ENCODE measurements at places on chromosomes 7 and 10.
A peak's percentile ranks its signal among the peaks of the same experiment; 100 is the strongest.

GRCh38 chr10:83543691-83544462, 595.4 kb upstream of the GHITM start:
- peak; percentile 35 for DNase-seq

DNA sequence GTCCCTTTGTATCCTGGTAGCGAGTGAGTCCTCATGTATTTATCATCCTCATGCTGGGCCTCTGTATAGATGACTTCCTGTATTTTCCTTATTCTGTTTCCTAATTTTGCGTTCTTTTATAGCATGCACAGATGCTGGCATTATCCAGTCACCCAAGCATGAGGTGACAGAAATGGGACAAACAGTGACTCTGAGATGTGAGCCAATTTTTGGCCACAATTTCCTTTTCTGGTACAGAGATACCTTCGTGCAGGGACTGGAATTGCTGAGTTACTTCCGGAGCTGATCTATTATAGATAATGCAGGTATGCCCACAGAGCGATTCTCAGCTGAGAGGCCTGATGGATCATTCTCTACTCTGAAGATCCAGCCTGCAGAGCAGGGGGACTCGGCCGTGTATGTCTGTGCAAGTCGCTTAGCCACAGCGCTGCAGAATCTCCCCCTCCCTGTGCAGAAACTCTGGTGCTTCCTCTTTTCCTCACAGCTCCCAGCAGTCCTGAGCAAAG, 183.1 kb upstream of the PRSS58 start:
- DNase-seq, result no peak

DNA sequence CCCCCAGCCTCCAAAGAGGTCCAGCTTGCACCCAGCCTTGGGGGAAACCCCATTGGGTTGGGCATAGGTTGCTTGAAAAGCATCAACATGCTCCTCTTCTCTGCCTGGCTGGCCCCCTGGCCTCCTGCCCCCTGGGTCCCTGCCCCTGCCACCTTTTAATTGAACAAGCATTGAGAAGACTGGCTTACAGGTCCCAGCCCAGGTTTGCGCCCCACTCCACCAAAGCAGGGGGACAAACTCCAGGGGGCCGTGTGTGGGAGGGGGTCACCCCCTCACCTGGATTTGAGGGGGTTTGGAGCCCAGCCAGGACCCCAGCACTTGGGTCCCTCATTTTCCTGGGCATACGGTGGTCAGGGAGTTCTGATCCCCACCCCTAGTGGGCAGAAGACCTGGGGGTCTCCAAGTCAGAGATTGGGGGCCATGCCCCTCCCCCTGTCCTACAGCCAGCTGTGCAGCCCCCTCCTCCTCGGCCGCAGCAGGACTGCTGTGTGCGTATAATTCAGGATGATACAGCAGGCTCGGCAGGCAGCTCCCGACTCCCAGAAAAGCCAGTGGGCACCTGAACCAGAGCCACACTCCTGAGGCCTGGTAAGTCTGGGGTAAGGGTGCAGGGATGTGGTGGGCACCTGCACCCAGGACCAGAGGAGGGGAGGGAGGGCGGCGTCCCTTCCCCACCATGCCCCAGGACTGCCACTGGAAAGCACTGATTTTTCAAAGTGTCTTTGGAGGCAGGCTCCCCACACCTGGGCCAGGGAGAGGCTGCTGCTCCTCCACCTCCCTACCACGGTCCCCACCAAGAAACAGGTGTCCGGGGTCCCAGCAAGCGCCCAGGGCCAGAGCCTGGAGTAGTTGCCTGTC, 1.7 kb downstream of the ELFN1 start:
- no peak for DNase-seq

DNA sequence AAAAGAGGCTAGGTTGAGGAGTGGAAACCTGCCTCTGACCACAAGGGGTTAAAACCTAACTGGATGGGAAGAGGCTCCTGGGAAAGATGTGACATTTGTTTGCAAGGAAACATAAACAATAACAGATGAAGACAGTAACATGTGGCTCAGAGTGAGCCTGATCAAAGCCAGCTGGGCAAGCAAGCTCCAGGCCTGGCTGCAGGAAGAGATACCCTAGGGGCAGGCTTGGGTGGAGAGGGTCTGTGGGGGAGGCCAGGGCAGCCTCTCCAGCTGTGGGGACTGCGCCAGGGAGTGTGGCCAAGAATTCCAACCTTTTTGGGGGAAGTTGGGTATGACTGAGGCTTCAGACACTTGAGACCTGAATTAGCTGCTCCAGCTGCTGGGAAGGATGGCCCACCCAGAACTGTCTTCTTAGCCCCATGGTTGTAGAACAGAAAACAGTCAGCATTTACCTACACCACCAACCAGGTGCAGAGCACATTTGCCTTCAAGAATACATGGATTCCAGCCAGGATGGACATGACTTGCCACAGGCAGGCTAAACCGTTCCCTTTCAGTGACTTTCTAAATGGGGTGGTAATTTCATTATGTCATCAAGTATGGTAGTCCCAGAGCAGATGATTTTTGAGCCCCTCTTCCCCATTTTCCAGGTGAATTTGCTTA, 10.4 kb upstream of the FAM170B start:
- peak; percentile 63 for DNase-seq

DNA sequence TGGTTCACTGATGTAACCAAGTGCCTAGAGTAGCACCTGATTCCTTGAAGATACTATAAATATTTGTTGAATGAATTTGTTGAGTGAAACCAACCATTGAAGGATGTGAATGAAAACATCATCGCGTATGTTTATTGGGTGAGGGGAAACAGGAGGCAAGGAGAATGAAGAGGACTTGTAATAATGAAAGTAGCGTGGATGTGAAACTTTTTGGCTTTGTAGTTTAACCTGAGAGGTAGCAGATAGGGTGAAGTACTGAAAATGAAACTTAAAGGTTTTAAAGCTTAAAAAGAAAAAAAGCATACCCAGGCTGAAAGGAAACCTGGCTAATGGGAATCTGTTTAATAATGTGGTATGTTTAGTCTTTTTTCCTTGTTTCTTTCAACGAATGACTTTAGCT, 5.2 kb downstream of the CCNY start:
- DNase-seq, result peak; percentile 24

DNA sequence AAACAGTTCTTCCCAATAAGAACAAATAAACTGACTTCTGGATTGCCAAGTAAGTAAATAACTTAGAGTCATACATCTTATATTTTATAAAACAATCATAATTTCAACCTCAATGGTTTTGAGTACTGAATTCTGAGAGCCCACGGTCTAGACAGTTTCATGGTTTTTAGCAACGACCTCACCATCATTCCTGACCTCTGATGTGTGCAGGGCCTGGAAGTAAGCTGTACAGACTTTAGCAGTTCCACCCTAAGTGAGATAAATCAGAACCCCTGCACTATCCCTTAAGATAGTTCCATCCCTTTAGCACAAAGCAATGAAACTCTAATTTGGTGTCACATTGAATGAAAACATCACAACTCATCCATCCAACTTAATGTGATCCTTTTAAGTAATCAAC, 86.0 kb downstream of the NEBL start:
- DNase-seq, result no peak

- DNase-seq, result peak; percentile 13
These were observed 52.7 kb downstream of the SRPK2 start for GRCh38 chr7:105336009-105336408.

- no peak for DNase-seq
These were observed 251.1 kb upstream of the MEOX2 start for GRCh38 chr7:15937571-15937970.

- DNase-seq, result peak; percentile 50
These were observed 1.3 kb upstream of the CUL1 start for GRCh38 chr7:148697256-148698006.

DNA sequence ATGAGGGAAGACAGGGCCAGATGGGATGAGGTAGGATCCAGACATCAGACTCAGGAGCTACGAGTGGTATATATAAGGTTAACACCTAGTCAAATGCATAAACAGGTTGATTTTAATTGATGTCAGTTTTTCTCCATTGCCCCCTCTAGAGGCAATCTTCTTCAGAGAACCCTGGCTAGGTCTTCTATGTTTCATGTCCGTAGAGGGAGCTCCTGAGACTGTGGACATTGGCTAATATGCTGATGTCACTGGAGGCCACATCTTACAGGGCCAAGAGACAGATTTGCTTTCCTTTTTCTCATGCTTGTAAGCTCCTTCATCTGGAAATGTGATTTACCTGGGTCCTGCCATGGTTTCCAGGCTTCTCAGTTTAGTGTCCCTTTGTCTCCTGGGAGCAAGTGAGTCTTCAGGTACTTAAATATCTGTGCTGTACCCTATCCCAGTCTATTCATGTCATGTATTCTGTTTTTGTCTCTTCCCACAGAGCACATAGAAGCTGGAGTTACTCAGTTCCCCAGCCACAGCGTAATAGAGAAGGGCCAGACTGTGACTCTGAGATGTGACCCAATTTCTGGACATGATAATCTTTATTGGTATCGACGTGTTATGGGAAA, 161.6 kb upstream of the PRSS1 start:
- DNase-seq, result peak; percentile 87

GRCh38 chr7:134553976-134554375, 5.1 kb downstream of the AKR1B15 start:
- no peak for DNase-seq

DNA sequence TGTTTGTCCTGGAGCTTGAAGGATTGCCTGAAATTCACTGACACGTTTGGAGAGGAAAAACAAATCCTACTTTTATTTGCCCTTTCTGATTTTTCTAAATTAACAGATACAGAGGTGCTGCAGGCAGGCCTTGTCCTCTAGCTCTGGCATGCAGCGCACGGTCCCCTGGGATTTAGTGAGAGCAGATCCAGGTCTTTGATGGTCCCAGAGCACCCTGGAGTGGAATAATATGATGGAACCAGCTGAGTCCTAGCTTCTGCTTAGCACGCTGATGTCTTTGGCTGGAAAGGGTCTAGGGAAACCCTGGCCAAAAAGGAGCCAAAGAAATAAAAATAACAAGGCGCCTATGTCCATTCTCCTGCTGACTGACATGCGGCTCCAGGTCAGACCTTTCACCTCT, 40.5 kb downstream of the C10orf120 start:
- DNase-seq, result no peak

- no peak for DNase-seq
These were observed 182.4 kb downstream of the ARHGAP21 start for GRCh38 chr10:24541239-24541753.

GRCh38 chr7:130986261-130986690, 252.3 kb upstream of the KLF14 start:
- DNase-seq, result peak; percentile 50

GRCh38 chr7:99791667-99792369, 7.8 kb upstream of the CYP3A4 start:
- no peak for DNase-seq

DNA sequence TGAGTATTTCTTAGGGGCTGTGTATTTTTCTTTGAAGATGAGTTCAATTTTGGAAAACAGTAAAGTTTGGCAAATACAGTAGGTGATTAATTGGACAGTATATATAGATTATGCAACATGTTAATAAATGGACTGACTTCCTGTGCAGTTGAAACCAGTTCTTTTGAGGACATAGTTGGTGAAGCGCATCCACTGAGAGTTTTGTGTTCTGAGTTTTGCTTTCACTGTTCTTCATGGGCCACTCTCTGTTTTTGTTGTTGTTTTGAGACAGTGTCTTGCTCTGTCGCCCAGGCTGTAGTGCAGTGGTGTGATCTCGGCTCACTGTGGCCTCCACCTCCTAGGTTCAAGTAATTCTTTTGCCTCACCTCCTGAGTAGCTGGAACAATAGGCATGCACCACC, 109.0 kb downstream of the SDHAF3 start:
- no peak for DNase-seq

DNA sequence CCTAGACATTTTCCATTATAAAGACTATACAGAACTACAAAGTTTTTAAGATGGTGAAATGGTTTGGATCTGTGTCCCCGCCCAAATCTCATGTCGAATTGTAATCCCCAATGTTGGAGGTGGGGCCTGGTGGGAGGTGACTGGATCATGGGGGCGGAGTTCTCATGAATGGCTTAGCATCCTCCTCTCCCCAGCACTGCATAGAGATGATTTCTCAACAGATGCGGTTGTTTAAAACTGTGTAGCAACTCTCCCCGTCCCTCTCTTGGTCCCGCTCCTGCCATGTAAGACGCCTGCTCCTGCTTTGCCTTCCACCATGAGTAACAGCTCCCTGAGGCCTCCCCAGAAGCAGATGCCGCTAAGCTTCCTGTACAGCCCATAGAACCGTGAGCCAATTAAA, 1.6 kb downstream of the FAM133B start:
- DNase-seq, result peak; percentile 43

DNA sequence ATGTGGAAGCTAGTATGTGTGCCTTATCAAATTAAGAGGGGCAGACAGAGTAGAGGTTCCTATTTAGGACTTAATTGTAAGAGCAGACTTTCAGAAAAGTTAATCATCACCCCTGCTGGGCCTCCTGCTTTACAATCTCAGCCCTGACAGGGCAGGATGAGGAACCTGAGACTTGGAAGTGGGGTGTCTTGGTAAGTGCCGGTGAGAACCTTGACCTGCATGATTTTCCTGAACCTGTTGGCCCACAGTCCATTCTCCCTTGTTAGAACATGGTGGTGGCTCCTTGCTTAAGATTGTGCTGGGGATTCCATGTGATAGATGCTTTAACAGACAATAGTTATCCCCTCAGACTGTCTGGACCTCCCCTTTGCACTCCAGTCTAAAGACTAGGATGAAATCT, 141.7 kb upstream of the TMEM72 start:
- no peak for DNase-seq

GRCh38 chr7:109611656-109612055, 1042.0 kb downstream of the DNAJB9 start:
- DNase-seq, result no peak

DNA sequence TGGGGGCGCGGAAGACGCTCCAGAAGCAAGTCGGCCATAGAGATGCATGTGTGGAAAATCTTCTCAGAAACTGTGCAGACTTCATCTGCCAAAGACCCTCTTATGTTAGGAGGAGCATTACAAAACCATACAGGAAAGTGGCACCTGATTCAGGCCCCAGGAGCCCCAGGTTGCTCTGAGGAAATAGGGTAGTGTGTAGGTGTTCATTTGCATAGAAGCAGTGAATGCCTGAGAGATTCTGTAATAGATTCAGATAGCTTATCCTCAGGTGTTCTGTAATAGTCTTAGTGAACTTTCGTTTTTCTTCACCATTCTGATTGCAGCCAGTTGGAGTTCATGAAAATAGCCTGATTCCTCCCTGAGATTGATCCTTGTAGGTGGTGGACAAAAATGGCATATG, 106.4 kb upstream of the GJD4 start:
- no peak for DNase-seq

Measured in mesenchymal stem cell (in vitro differentiated cells and primary cell).